BJ (cell line): ENCODE measurements at places on chromosomes 3 and 15. TPM values are rescaled to one million over a fixed set of nuclear protein-coding genes. Genes with fewer than 3 reads are reported as not detected.

KIAA1143 gene
- polyA plus RNA-seq, result 8.4 and 16.7 TPM in 2 replicates

ADAMTS17 gene
- polyA plus RNA-seq, result not detected in 2 replicates

SPTSSB gene
- polyA plus RNA-seq, result not detected in 2 replicates

RETNLB gene
- polyA plus RNA-seq, result not detected in 2 replicates

FGF12 gene
- polyA plus RNA-seq, result 0.11 TPM in 1 of 2 replicates, not detected in the other

CLDN18 gene
- polyA plus RNA-seq, result not detected in 2 replicates
